Cardiac atrium fibroblast (primary cell): ENCODE measurements at places on chromosomes 7 and 10. TPM values are rescaled to one million over a fixed set of nuclear protein-coding genes. Genes with fewer than 3 reads are reported as not detected.

GPR158 gene
- total RNA-seq, result 4.9 and 10.3 TPM in 2 replicates

TMEM209 gene
- 7.6 and 8.5 TPM in 2 replicates for total RNA-seq

FAM171A1 gene
- total RNA-seq, result 30.0 and 31.2 TPM in 2 replicates

HOXA5 gene
- not detected in 2 replicates for total RNA-seq

NODAL gene
- not detected in 2 replicates for total RNA-seq

TCF7L2 gene
- total RNA-seq, result 7.4 and 18.3 TPM in 2 replicates

C10orf62 gene
- not detected in 2 replicates for total RNA-seq

PDE1C gene
- 1.6 and 3.6 TPM in 2 replicates for total RNA-seq

UCMA gene
- not detected in 2 replicates for total RNA-seq

C10orf105 gene
- total RNA-seq, result not detected in 2 replicates

VENTX gene
- not detected in 2 replicates for total RNA-seq

NEBL gene
- total RNA-seq, result 3.2 and 8.3 TPM in 2 replicates

NAT16 gene
- not detected in 2 replicates for total RNA-seq

HABP2 gene
- total RNA-seq, result not detected in 2 replicates

ATP6V0A4 gene
- total RNA-seq, result not detected in 2 replicates

CALCR gene
- total RNA-seq, result not detected in 2 replicates

PDCD4 gene
- 36.1 and 53.0 TPM in 2 replicates for total RNA-seq

SEMA3A gene
- total RNA-seq, result 1.1 and 1.6 TPM in 2 replicates

SUGCT gene
- 1.6 and 2.9 TPM in 2 replicates for total RNA-seq
